ENCODE measurements at places on chromosomes 6 and 20. TPM values are rescaled to one million over a fixed set of nuclear protein-coding genes. Genes with fewer than 3 reads are reported as not detected.

The ASIP gene
- not detected for polyA plus RNA-seq

The TMC2 gene
- 0.60 TPM for polyA plus RNA-seq

The OOEP gene
- polyA plus RNA-seq = 0.60 TPM

The TCP11 gene
- polyA plus RNA-seq = not detected

The C6orf15 gene
- not detected for polyA plus RNA-seq

The AIF1 gene
- polyA plus RNA-seq = 133 TPM

The TMEM200A gene
- polyA plus RNA-seq = 5.3 TPM

The THEMIS gene
- polyA plus RNA-seq = 0.60 TPM

DNA sequence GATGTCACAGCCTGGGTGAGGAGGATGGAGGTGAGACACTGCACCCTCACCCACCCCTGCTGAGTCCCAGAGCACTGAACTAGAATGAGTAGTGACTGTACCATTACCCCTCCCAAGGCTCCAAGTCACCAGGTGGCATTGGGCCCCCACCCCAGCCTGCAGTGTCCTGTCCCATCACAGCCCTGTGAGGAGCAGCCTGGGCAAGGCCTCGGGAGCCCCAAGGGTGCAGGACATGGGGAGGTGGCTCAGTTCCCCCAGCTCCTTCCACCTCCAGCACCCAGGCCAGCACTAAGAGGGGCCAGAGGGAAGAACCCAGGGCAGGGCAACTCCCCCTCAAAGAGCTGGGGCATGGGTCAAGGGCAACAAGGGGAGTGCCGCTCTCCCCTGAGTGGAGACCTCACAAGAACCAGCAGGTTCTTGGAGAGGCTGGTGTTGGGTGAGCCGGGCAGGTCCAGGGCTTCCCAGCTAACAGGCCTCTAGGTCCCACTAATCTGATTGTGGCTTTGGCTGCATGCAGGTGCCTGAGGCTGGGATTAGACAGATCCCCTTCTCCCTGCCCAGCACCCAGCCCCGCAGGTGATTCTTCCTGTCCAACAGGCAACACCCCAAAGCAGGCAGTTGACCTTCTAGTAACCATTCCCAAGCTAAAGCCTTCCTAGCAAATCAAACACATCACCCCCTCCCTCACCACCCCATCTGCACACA is 2.6 kb downstream of the CST4 start:
- H3K27me3 ChIP-seq = no peaks in the 10 kb centered on the region
- H3K27ac ChIP-seq = no peak overlapping the region
- no peaks in the 10 kb centered on the region for H3K36me3 ChIP-seq
- no peak overlapping the region for H3K4me3 ChIP-seq

GRCh38 chr6:3081960-3082359 is 13.7 kb downstream of the RIPK1 start:
- no peak overlapping the region for H3K27ac ChIP-seq
- no peaks in the 10 kb centered on the region for H3K27me3 ChIP-seq
- DNase-seq = no peak
- peaks cover 58% of the 10 kb centered on the region for H3K36me3 ChIP-seq

DNA sequence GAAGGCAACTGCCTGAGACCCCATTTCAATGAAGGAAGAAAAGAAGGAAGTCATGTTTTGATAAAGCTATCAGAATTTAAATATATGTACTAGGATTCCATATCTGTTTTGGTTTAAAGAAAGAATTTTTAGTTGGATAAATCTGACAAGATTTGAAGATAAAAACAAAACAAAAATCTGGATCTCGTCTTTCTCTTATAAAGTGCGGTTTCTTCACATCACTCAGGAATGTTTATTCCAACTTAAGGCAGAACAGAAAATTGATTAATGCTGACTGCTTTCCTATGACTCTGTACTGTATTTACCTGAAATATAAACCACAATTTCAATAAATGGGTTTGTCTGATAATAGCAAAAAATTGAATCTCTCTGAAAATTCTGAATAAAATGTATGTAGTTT is 439.7 kb downstream of the RFPL4B start:
- H3K36me3 ChIP-seq = no peaks in the 10 kb centered on the region
- H3K4me1 ChIP-seq = no peaks in the 10 kb centered on the region
- no peak overlapping the region for H3K4me3 ChIP-seq
- no peaks in the 10 kb centered on the region for H3K27me3 ChIP-seq

GRCh38 chr6:82015526-82015925 is 232.0 kb downstream of the IBTK start:
- no peaks in the 10 kb centered on the region for H3K4me1 ChIP-seq
- no peak overlapping the region for H3K4me3 ChIP-seq
- no peaks in the 10 kb centered on the region for H3K36me3 ChIP-seq
- H3K27me3 ChIP-seq = no peaks in the 10 kb centered on the region
- no peak for DNase-seq

DNA sequence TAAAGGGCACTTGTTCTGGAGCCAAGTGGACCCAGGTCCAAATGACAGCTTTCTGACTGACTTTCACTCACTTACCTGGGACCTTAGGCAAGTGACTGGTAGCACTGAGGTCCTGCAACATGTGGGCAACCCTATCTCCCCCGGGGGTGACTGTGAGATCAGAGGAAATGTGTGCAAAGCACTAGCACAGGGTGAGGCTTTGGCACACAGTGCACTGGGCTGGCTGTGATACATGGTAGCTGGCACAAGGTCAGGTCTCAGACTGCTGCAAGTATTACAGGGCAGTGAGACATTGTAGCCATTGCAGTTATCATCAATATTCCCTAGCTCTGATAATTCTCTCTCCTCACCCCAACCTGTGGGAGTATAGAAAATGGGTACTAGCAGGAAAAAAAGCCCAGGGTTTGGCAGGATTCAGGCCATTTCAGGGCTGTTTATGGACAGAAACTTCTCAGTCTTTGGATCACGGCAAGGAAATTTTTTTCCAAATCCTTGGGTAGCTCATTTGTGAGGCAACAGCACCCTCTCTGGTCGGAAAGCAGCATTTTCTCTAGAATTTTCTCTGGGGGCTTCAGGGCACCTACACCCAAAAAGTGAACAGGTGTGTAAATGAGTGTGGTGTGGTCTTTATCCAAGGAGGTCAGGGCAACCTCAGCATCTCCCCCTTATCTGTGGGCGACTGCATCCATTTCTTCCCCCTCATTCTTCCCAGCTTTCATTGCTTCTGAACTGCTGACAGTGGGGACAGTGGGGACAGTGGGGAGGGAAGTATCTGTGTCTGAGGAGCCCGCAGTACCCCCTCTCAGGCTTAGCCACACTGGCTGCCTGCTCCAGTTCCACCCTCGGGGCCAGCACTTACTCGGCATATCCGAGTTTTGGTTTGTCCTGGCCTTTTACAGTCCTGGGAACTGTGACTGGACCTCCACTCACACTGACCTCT is 148.7 kb upstream of the PHACTR3 start:
- peak overlapping the region; percentile 12 for H3K4me3 ChIP-seq
- peak; percentile 52 for DNase-seq
- H3K27ac ChIP-seq = no peak overlapping the region
- H3K36me3 ChIP-seq = no peaks in the 10 kb centered on the region
- H3K4me1 ChIP-seq = peaks cover 3% of the 10 kb centered on the region

- H3K27ac ChIP-seq = peak overlapping the region; percentile 91
- no peaks in the 10 kb centered on the region for H3K36me3 ChIP-seq
- H3K4me1 ChIP-seq = peaks cover 27% of the 10 kb centered on the region
- no peaks in the 10 kb centered on the region for H3K27me3 ChIP-seq
Observed at GRCh38 chr6:34236131-34236442, 586 bp upstream of the HMGA1 start.

GRCh38 chr6:115360602-115361325 is 699.9 kb downstream of the FRK start:
- no peaks in the 10 kb centered on the region for H3K27me3 ChIP-seq
- no peaks in the 10 kb centered on the region for H3K4me1 ChIP-seq
- no peak overlapping the region for H3K4me3 ChIP-seq
- no peak overlapping the region for H3K27ac ChIP-seq
- H3K36me3 ChIP-seq = no peaks in the 10 kb centered on the region
- no peak for DNase-seq

DNA sequence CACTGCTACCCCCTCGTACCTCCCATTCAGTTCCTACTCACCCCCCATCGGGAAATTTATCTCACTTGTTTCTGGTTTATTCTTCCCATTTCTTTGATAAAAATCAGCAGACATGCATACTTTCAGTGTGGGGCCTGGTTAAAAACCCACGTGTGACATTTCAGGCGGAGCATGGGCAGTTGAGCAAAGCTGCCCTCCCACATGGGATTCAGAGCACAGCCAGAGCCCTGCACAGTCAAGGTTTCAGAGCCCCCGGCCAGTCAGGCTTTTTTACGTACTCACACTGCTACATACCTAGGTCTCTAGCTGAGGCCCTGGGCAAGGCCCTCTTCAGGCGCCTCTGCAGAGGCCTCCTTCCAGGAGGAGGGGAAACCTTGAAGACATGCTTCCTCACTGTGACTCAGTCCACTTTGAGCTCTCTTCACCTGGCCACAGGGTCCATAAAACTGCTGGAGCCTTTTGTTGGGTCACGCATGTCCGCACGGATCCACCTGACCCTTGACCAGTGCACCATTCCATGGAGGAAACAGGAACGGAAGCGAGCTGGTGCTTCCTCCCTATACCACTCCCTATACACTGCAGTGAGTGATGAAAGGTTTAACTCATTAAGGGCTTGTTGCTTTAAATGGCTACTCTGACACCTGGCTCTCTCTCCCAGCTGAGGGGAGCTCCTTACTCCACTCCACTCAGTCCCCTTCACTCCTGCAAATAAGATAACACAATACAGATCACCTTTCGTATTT is 713.3 kb downstream of the PRKN start:
- no peak overlapping the region for H3K4me3 ChIP-seq
- H3K27ac ChIP-seq = no peak overlapping the region
- DNase-seq = no peak
- no peaks in the 10 kb centered on the region for H3K36me3 ChIP-seq
- no peaks in the 10 kb centered on the region for H3K27me3 ChIP-seq

GRCh38 chr20:37726971-37727956 is 33.4 kb downstream of the CTNNBL1 start:
- H3K4me3 ChIP-seq = no peak overlapping the region
- DNase-seq = no peak
- H3K27ac ChIP-seq = peak overlapping the region; percentile 32
- H3K4me1 ChIP-seq = peaks cover 41% of the 10 kb centered on the region
- no peaks in the 10 kb centered on the region for H3K27me3 ChIP-seq
- H3K36me3 ChIP-seq = no peaks in the 10 kb centered on the region

GRCh38 chr6:133906050-133906449 is 17.1 kb downstream of the TCF21 start:
- no peaks in the 10 kb centered on the region for H3K4me1 ChIP-seq
- H3K4me3 ChIP-seq = no peak overlapping the region
- peaks cover 16% of the 10 kb centered on the region for H3K27me3 ChIP-seq
- DNase-seq = no peak
- H3K36me3 ChIP-seq = no peaks in the 10 kb centered on the region

DNA sequence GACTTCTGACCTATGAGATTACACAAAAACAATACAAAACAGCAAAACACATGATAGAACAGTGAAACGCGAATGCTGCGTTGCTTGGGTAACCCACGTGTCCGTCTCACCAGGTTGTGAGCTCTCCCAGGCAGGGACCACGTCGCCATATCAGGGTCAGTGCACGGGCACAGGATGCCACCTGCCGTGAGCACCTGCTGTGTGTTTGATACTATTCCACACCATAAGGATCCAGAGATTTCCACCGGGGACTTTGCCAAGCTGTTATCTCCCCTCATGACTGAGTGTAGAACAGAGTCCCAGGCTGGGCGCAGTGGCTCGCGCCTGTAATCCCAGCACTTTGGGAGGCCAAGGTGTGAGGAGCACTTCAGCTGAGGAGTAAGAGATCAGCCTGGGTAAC is 288.0 kb downstream of the BMP7 start:
- no peak overlapping the region for H3K27ac ChIP-seq
- H3K36me3 ChIP-seq = no peaks in the 10 kb centered on the region
- H3K4me3 ChIP-seq = no peak overlapping the region

GRCh38 chr6:72788188-72788587 is 166.3 kb downstream of the KCNQ5 start:
- DNase-seq = no peak
- no peaks in the 10 kb centered on the region for H3K27me3 ChIP-seq
- no peak overlapping the region for H3K27ac ChIP-seq
- H3K4me1 ChIP-seq = peaks cover 3% of the 10 kb centered on the region
- H3K36me3 ChIP-seq = no peaks in the 10 kb centered on the region

DNA sequence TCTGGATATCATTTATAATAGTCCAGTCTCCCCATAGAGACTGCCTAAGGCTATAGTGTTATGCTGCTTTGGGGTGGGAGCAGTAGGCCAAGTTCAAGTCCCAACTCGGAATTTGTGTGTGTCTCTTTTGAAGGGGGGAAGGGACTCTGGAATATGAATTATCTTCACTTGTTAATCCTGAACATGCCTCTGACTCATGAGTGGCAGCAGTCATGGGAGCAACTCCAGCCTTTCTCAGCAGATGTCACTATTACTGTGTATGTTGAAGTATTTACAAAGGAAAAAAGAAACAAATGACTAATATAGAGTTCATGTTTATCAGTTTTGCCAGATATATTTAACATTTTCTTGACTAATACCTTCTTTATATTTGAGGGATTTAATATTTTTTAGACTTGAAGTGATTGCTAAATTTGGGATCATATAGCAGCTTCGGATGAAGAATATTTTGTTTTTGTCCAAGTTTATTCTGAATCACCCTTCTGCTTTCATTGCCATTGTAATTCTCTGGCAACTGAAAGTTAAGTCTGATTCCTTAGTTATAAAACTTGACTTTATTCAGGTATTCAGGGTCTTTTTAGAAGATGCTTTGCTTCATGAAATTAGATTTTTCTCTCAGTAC is 23.4 kb downstream of the FAM217A start:
- H3K27ac ChIP-seq = no peak overlapping the region
- H3K27me3 ChIP-seq = no peaks in the 10 kb centered on the region
- H3K36me3 ChIP-seq = peaks cover 14% of the 10 kb centered on the region
- no peak overlapping the region for H3K4me3 ChIP-seq
- DNase-seq = no peak

GRCh38 chr20:50645253-50646068 is 45.9 kb downstream of the RIPOR3 start:
- no peaks in the 10 kb centered on the region for H3K36me3 ChIP-seq
- H3K27me3 ChIP-seq = no peaks in the 10 kb centered on the region
- no peak overlapping the region for H3K4me3 ChIP-seq
- H3K27ac ChIP-seq = peak overlapping the region; percentile 75

DNA sequence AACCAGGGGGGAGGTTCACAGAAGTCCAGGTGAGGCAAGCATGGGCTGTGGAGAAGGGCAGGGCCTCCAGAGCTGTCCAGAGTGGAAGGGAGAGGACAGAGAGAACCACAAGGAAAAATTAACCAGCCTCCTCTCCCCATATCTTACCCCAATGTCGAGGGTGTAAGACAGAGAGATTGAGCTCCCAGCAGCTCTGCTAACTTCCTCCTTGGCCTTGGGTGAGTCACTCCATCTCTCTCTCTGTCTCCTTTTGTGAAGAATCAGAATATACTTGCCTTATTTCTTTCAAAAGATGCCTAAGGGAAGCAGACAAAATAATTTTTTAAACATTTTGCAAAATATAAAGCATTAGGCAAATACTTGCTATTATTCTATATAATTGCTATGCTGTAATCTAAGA is 58.3 kb upstream of the IYD start:
- H3K36me3 ChIP-seq = no peaks in the 10 kb centered on the region
- no peaks in the 10 kb centered on the region for H3K27me3 ChIP-seq
- H3K4me1 ChIP-seq = no peaks in the 10 kb centered on the region

DNA sequence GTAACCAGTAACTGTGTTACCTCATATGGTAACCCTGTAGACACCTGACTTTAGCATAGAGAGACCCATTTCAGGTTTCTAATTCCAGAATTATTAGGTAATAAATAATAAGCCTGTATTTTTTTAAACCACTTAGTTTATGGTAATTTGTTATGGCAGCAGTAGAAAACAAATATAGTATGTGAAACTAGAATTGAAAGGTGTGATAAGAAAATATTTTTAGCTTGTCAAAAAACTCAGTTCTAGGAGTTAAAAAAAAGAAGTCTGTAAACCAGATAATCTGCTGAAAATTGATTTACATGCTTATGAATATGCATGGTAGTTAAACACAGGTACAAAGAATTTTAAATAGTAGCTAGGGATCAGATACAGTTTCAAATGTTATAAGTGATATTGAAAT is 695.0 kb upstream of the GJE1 start:
- H3K36me3 ChIP-seq = no peaks in the 10 kb centered on the region
- no peaks in the 10 kb centered on the region for H3K4me1 ChIP-seq
- H3K4me3 ChIP-seq = no peak overlapping the region
- no peak overlapping the region for H3K27ac ChIP-seq
- no peaks in the 10 kb centered on the region for H3K27me3 ChIP-seq
